ENCODE measurements at places on chromosomes 16 and 17. TPM values are rescaled to one million over a fixed set of nuclear protein-coding genes. Genes with fewer than 3 reads are reported as not detected.
A peak's percentile ranks its signal among the peaks of the same experiment; 100 is the strongest.

Gene NPIPB8
- not detected for total RNA-seq

DNA sequence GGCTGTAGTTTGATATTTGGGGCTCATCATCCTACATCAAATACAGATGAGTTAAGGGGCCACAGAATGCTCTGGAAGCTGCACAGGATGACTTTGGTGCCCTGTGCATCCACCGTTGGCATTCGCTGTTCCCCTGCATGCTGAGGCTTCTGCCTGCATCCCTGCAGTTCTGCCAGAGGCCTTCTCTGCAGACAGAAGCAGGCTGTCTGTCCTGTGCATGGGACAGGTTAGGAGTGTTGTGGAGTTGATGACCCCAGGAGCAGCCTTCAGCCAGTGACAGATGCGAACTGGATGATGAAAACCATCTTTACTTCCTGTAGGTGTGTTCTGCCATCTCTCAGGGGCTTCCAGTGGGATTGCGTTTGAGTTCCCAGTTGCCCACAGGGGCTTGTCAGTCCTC is 13.6 kb upstream of the TNS4 start:
- H3K4me1 ChIP-seq = peaks cover 9% of the 10 kb centered on the region
- DNase-seq = no peak
- H3K36me3 ChIP-seq = no peaks in the 10 kb centered on the region
- H3K27me3 ChIP-seq = no peaks in the 10 kb centered on the region

- H3K4me1 ChIP-seq = peaks cover 65% of the 10 kb centered on the region
- no peaks in the 10 kb centered on the region for H3K27me3 ChIP-seq
- H3K4me3 ChIP-seq = peak overlapping the region; percentile 32
- peak overlapping the region; percentile 83 for H3K27ac ChIP-seq
- no peak for DNase-seq
These were observed 69.4 kb upstream of the CREBBP start for GRCh38 chr16:3949946-3950342.

- H3K27me3 ChIP-seq = no peaks in the 10 kb centered on the region
- H3K36me3 ChIP-seq = peaks cover 11% of the 10 kb centered on the region
These were observed 527 bp downstream of the TRAF4 start for GRCh38 chr17:28744104-28744971.

Gene TM4SF5
- not detected for total RNA-seq

- H3K27me3 ChIP-seq = no peaks in the 10 kb centered on the region
- H3K4me1 ChIP-seq = no peaks in the 10 kb centered on the region
- no peaks in the 10 kb centered on the region for H3K36me3 ChIP-seq
These were observed 1230.3 kb upstream of the GOT2 start for GRCh38 chr16:59964232-59964924.

Gene CES4A
- total RNA-seq = 8.2 TPM

GRCh38 chr16:1942047-1942809 is 771 bp downstream of the MSRB1 start:
- peaks cover 18% of the 10 kb centered on the region for H3K4me1 ChIP-seq
- H3K27ac ChIP-seq = peak overlapping the region; percentile 81
- DNase-seq = no peak
- H3K27me3 ChIP-seq = no peaks in the 10 kb centered on the region
- H3K36me3 ChIP-seq = peaks cover 35% of the 10 kb centered on the region
- peak overlapping the region; percentile 72 for H3K4me3 ChIP-seq

Gene KRT23
- total RNA-seq = not detected

- H3K36me3 ChIP-seq = peaks cover 5% of the 10 kb centered on the region
- no peak for DNase-seq
- H3K4me3 ChIP-seq = no peak overlapping the region
- H3K4me1 ChIP-seq = peaks cover 8% of the 10 kb centered on the region
These were observed 8.2 kb upstream of the PHAF1 start for GRCh38 chr16:67101311-67102082.

DNA sequence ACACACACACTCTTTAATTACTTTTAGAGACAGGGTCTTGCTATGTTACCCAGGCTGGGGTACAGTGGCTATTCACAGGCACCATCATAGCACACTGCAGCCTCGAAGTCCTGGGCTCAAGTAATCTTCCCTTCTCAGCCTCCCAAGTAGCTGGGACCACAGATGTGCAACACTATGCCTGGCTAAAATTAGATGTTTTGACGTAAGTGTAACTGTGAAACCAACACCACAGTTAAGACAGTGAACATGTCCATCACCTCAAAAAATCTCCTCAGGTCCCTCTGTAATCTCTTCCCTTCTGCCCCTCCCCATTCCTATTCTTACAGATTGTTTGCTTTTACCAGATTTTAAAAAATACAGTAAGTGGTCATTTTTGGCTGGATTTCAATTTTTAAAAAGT is 66.7 kb downstream of the RPGRIP1L start:
- DNase-seq = no peak
- H3K4me1 ChIP-seq = no peaks in the 10 kb centered on the region
- no peak overlapping the region for H3K4me3 ChIP-seq

GRCh38 chr16:50468749-50469078 is 79.5 kb upstream of the NKD1 start:
- no peak overlapping the region for H3K27ac ChIP-seq
- H3K27me3 ChIP-seq = peaks cover 66% of the 10 kb centered on the region
- H3K4me3 ChIP-seq = no peak overlapping the region
- DNase-seq = no peak
- H3K36me3 ChIP-seq = no peaks in the 10 kb centered on the region
- H3K4me1 ChIP-seq = no peaks in the 10 kb centered on the region

Gene METTL22
- 33.0 TPM for total RNA-seq

GRCh38 chr17:78532922-78533640 is 44.1 kb downstream of the DNAH17 start:
- H3K36me3 ChIP-seq = no peaks in the 10 kb centered on the region
- H3K27ac ChIP-seq = no peak overlapping the region
- H3K4me1 ChIP-seq = peaks cover 3% of the 10 kb centered on the region

GRCh38 chr17:35069311-35069710 is 5.8 kb upstream of the RFFL start:
- H3K4me3 ChIP-seq = no peak overlapping the region
- peaks cover 3% of the 10 kb centered on the region for H3K36me3 ChIP-seq
- H3K27ac ChIP-seq = no peak overlapping the region
- peaks cover 3% of the 10 kb centered on the region for H3K4me1 ChIP-seq
- no peaks in the 10 kb centered on the region for H3K27me3 ChIP-seq
- DNase-seq = no peak

- no peak overlapping the region for H3K4me3 ChIP-seq
- H3K4me1 ChIP-seq = peaks cover 46% of the 10 kb centered on the region
- H3K27ac ChIP-seq = peak overlapping the region; percentile 52
- H3K36me3 ChIP-seq = peaks cover 30% of the 10 kb centered on the region
These were observed 44.0 kb downstream of the SREBF1 start for GRCh38 chr17:17792551-17793377.

DNA sequence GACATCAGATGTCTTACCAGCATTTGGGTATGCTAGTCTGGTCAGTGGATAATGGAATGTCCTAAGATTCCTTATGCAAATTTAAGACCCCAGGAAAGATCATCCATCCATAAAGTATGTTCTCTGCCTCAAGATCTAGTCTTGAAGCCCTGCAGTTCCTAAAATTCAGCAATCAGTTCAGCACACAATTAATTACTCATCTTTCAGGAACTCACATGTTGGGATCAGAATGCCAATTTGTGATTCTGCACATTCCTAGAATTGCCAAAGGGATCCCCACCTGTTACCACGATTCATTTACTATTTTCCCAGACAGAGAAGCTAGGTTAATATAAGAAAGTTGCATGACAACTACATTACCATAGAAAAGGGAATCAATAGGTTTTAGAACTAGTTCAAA is 3.2 kb downstream of the OR2C1 start:
- H3K27ac ChIP-seq = no peak overlapping the region
- no peak for DNase-seq
- no peaks in the 10 kb centered on the region for H3K36me3 ChIP-seq
- H3K27me3 ChIP-seq = no peaks in the 10 kb centered on the region
- H3K4me3 ChIP-seq = no peak overlapping the region
- H3K4me1 ChIP-seq = no peaks in the 10 kb centered on the region

Gene KRT17
- not detected for total RNA-seq

GRCh38 chr16:77285676-77286075 is 86.5 kb downstream of the SYCE1L start:
- H3K4me1 ChIP-seq = no peaks in the 10 kb centered on the region
- H3K27ac ChIP-seq = no peak overlapping the region
- no peaks in the 10 kb centered on the region for H3K36me3 ChIP-seq
- no peak for DNase-seq
- H3K27me3 ChIP-seq = no peaks in the 10 kb centered on the region

DNA sequence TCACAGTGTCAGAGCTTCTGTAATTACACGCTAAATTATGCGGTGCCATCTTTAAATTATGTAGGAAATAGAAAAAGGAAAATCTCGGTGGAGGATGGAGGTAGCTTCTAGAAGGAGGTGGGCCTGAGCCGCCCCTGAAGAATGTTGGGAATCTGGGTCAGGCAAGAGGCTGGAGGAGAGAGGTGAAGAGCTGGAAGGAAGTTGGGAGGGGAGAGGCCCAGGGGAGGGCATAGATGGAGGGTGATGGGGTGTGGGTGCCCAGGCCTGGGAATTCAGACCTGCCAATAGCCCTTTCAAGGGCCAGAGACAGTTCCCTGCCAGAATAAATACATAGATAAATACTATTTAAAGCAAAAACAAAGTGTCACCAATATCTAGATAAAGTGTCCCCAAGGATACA is 415.0 kb upstream of the HSBP1 start:
- H3K27ac ChIP-seq = peak overlapping the region; percentile 50
- peaks cover 13% of the 10 kb centered on the region for H3K4me1 ChIP-seq
- H3K36me3 ChIP-seq = no peaks in the 10 kb centered on the region
- no peaks in the 10 kb centered on the region for H3K27me3 ChIP-seq

DNA sequence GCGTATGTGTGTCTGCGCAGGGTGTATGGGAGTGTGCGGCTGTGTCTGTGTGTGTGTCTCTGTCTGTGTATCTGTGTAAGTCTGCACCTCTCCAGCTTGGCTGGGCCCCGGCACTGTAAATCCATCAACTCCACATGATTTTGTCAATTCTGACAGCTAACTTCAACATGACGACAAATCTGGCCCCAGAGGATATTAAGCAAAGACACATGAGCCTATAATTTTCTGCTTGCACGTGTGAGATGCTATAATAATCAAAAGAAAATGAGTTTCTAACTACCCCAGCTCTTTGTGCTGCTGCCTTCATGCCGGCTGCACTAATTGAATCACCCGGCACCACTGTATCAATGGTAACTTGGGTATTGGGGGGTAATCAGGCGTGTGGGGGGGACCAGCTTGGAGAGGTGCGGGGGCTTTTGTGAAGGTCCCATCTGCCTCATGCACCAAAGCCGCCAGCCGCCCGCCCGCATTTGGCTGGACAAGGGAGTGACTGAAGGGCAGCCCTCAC is 57.6 kb upstream of the LHX1 start:
- H3K27me3 ChIP-seq = peaks cover 14% of the 10 kb centered on the region
- H3K4me3 ChIP-seq = no peak overlapping the region

- peaks cover 95% of the 10 kb centered on the region for H3K36me3 ChIP-seq
- H3K27me3 ChIP-seq = no peaks in the 10 kb centered on the region
- no peak overlapping the region for H3K4me3 ChIP-seq
- H3K4me1 ChIP-seq = no peaks in the 10 kb centered on the region
These were observed 31.1 kb downstream of the HEATR6 start for GRCh38 chr17:60047590-60047989.

DNA sequence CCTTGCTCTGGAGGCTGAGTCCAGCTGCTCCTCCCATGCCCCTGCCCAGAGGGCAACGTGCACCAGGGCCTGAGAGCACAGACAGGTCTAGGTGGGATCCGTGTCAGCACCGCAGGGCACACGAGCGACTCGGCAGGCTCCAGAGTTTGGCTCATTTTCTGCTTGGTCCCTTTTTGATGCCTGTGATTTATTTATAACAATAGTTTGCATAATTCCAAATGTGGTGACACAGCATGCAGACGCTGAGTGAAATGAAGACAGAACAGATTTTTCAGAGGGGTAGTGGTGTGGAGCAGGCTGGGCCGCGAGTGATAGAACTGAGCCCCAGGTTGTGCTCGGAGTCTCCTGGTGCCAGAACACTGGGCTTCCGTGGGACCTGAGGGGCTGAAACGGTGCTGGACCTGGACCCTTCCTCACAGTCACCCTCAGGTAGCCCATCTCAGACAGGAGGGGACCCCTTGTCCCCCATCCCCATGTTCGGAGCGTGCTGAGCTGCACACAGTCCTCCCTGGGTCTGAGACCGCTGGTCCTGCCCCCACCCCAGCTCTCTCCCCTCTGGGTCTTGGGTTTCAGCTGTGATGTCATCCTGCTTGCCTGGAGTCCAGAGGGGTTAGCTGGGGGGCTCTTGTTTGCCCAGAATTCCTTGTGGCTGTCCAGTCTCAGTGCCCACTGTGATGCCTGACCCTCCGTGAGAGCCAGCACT is 95.9 kb downstream of the METRNL start:
- DNase-seq = peak; percentile 5
- no peaks in the 10 kb centered on the region for H3K4me1 ChIP-seq
- H3K27me3 ChIP-seq = no peaks in the 10 kb centered on the region

GRCh38 chr17:43114151-43114552 is 11.0 kb downstream of the BRCA1 start:
- H3K27me3 ChIP-seq = no peaks in the 10 kb centered on the region
- H3K36me3 ChIP-seq = no peaks in the 10 kb centered on the region
- H3K4me1 ChIP-seq = no peaks in the 10 kb centered on the region
- no peak overlapping the region for H3K27ac ChIP-seq

Gene CCL8
- not detected for total RNA-seq

GRCh38 chr16:26505496-26505895 is 561.2 kb upstream of the C16orf82 start:
- H3K4me1 ChIP-seq = no peaks in the 10 kb centered on the region
- H3K27ac ChIP-seq = no peak overlapping the region
- H3K36me3 ChIP-seq = no peaks in the 10 kb centered on the region

Gene NPIPA5
- 6.8 TPM for total RNA-seq

Gene TNFRSF13B
- not detected for total RNA-seq

GRCh38 chr17:77109764-77110359 is 30.9 kb upstream of the SEC14L1 start:
- no peak for DNase-seq
- H3K27ac ChIP-seq = peak overlapping the region; percentile 88
- H3K4me3 ChIP-seq = no peak overlapping the region
- H3K36me3 ChIP-seq = no peaks in the 10 kb centered on the region
- peaks cover 5% of the 10 kb centered on the region for H3K4me1 ChIP-seq

DNA sequence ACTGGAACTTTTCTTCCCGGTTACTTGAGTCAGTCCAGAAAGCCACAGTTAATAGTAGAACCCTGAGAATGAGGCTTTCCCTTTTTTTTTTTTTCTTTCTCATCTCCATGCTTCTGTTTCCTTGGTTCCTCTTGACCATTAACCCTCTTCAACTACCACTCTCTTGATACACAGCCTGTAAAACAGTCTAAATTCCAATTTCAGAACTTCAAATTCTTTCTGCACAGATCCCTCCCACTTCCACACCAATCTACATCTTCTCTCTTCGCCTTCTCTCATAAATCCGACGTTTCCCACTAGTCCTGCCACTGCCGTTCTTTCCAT is 588 bp downstream of the METTL16 start:
- no peak for DNase-seq
- peak overlapping the region; percentile 87 for H3K27ac ChIP-seq
- peak overlapping the region; percentile 71 for H3K4me3 ChIP-seq
- H3K36me3 ChIP-seq = no peaks in the 10 kb centered on the region

- H3K4me3 ChIP-seq = no peak overlapping the region
- no peaks in the 10 kb centered on the region for H3K36me3 ChIP-seq
- no peak for DNase-seq
- H3K27me3 ChIP-seq = no peaks in the 10 kb centered on the region
- no peak overlapping the region for H3K27ac ChIP-seq
- no peaks in the 10 kb centered on the region for H3K4me1 ChIP-seq
These were observed 406.5 kb upstream of the CDH5 start for GRCh38 chr16:65959983-65960382.
